ENCODE measurements at places on chromosomes 7 and 10.

- no peak for DNase-seq
Measured at GRCh38 chr7:116570306-116570705, 45.5 kb downstream of the CAV1 start.

DNA sequence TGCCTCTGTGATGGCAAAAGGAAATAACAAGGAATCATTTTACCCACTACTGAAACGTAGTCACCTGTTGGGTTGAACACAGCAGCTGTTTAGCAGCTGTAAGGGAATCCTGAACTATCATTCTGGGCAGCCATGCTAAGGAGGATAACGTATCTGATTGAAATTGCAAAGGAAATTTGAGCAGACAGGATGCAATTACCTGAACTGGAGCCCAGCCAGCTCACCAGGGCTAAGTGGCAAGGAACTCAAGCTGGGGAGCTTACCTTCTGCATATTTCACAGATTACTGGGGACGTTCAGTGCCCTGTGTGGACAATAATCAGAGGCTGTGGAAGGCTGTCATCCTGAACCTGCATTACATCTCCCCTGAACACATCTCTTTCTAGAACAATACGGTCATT, 650.5 kb downstream of the SORCS3 start:
- DNase-seq: no peak

DNA sequence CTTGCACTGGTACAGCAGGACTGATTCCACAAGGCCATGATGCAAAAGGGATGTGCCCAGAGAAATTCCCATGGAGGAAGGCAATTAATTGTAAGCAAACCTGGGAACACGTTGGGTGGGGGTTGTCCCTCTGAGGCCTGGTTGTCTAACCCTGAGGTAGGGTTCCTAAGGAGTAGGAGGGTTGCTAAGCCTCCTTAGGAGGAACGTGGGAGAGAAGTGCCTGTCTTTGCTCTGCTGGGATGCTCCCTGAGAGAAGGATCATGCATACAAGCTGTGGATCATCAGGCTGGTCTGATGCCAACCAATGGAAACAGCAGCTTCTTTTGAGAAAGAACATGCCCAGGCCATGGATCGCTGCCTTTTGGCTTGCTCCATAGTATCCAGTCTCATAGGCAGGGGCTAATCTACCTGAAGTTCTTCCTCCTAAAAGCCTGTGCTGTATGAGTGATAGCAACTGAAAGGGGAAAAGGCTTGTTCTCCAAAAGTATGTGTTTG, 203.7 kb upstream of the NPVF start:
- DNase-seq: no peak

DNA sequence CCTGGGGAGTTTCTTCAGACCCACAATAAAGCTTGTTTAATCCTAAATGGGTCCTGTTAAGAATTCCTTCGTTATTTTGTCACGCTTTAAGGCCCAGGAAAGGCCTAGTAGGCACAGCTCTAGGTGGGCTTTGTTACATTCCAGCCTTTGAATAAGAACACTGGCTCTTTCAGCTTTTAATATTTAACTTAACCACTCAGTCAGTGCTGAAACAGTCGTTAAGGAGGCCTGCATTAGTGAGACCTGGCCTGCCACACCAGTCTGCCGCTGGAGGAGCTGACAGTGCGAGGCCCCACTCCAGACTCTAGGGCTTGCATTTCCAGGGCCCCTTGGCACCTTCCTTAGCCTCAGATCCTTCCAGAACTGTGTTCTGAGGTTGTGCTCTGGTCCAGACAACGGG, 351.4 kb downstream of the GLRX3 start:
- no peak for DNase-seq

- no peak for DNase-seq
Measured at GRCh38 chr10:27857616-27858015, 112.0 kb upstream of the MKX start.

DNA sequence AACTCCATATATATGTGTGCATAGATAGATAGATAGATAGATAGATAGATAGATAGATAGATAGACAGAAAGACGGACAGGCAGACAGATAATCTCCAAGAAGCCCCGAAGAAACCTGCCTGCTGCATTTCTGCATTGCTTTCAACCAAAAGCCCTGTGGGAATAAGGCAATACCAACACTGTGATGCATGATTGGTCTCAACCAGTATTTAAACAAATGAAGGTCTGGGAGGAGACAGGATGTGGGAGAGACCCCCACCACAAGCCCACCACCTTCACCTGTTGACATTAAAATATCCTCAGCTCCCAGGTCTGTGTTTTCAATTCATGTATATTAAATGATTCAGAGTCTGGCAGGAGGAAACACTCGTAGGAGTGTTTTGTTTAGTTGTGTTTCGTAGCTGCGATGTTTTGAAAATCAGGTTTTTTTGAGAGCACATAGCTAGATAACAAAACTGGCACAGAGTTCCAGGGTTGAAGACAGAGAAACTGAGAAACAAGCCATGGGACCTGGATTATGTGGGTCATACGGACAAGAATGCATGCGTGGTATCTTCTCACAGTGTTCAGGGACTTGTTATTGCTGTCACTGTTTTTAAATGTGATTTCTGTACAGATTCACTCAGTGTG, 200.7 kb upstream of the AHR start:
- no peak for DNase-seq

GRCh38 chr10:17905491-17905890, 46.2 kb upstream of the SLC39A12 start:
- DNase-seq: no peak

- DNase-seq: no peak
Measured at GRCh38 chr10:49191349-49191748, 3.2 kb upstream of the TMEM273 start.

- DNase-seq: no peak
Measured at GRCh38 chr7:113109718-113110117, 8.6 kb downstream of the SMIM30 start.

- DNase-seq: no peak
Measured at GRCh38 chr10:11698691-11699549, 43.3 kb upstream of the ECHDC3 start.

GRCh38 chr7:727806-728460, 852 bp upstream of the PRKAR1B start:
- DNase-seq: no peak

- DNase-seq: no peak
Measured at GRCh38 chr10:97733256-97733655, 3.7 kb upstream of the ZFYVE27 start.

GRCh38 chr10:93495654-93496321, 624 bp upstream of the CEP55 start:
- DNase-seq: peak; percentile 55

GRCh38 chr10:3433131-3433530, 260.5 kb upstream of the PITRM1 start:
- DNase-seq: no peak

DNA sequence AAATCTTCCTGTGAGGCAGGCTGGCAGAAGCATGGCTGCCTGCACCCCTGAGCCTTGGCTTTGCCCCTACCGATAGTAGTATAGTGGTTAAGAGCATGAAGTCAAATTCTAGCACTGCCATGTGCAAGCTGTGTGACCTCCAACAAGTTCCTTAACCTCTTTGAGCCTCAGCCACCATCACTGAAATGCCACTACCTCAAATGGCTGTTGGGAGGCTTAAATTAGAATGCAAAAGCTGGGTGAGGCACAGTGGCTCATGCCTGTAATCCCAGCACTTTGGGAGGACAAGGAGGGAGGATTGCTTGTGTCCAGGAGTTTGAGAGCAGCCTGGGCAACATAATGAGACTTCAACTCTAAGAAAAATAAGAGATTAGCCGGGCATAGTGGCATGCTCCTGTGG, 8.4 kb downstream of the SFRP5 start:
- no peak for DNase-seq

DNA sequence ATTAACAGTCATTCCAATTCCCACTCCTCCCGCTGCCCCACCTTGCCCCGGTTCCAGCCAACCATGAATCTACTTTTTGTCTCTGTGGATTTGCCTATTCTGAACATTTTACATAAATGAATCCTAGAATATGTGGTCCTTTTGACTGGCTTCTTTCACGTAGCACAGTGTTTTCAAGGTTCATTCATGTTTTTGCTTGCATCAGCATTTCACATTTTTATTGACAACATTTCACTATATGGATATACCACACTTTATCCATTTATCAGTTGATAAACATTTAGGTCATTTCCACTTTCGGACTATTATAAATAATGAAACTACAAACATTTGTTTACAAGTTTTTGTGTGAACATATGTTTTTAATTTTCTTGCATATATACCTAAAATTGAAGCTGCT, 182.0 kb downstream of the ZNF248 start:
- no peak for DNase-seq

- DNase-seq: peak; percentile 46
Measured at GRCh38 chr10:29621161-29621560, 13.6 kb downstream of the SVIL start.

GRCh38 chr7:127035203-127035849, 217.4 kb downstream of the GRM8 start:
- DNase-seq: no peak

- DNase-seq: peak; percentile 47
Measured at GRCh38 chr10:86361156-86362128, 5.2 kb downstream of the GRID1 start.

- no peak for DNase-seq
Measured at GRCh38 chr7:29216128-29216527, 21.6 kb downstream of the CHN2 start.

DNA sequence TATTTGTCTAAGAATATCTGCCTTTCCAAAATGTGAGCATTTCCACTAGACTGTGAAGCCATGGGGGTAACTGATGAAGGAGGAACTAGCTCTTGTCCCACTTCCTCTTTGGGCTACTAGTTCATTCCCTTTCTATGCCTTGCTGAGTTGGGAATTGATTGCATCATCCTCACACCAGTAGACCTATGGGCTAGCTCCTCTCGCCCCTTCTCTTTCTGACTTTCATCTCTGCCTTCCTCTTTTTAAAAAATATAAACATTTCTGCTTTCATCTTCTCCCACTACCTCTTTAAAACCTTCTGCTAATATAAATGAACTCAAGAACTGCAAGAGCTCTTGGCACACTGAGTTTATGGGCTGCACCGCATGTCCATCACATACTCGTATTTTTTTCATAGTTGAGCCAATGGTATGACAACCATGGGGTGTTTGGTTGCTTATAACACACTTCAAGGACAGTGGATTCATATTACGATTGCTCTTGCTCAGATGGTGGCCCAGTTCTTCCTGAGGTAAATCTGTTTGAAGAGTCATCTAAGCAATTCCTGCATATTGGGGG, 182.0 kb downstream of the REEP3 start:
- DNase-seq: no peak

DNA sequence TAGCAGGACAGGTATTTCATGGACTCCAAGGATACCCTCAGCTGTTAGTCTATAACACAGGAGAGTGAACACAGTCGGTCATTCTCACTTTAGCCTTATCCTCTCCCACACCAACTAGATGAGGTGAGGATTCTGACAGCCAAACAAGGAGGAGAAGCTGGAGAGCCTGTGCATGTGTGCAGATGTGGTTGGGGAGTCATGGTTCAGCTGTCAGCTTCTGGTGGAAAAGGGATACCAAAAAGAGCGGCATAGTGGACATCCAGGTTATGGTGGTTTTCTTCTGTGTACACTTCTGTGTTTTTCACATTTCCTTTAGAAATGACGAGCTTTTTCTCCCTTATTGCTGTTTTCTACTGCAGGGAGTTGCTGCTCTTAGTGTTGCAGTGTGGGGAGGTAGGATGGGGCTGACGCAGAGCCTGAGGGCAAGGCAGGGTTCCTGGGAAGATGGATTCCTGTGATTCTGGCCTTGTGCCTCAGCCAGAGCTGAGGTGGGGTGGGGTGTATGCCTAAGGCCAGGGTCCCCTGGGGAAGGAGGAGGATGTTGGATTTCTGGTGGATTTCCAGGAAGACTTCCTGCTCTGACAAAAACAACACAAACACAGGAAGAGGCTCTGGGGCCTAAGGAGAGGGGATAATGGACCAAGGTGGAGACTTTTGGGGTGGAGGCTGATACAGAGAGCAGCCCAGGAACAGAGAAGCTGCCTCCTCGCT, 26.6 kb downstream of the PLAU start:
- DNase-seq: no peak

Measured in Right ventricle myocardium superior (tissue), 1 donor.